ENCODE measurements at places on chromosomes 13 and 19. TPM values are rescaled to one million over a fixed set of nuclear protein-coding genes. Genes with fewer than 3 reads are reported as not detected.

DNA sequence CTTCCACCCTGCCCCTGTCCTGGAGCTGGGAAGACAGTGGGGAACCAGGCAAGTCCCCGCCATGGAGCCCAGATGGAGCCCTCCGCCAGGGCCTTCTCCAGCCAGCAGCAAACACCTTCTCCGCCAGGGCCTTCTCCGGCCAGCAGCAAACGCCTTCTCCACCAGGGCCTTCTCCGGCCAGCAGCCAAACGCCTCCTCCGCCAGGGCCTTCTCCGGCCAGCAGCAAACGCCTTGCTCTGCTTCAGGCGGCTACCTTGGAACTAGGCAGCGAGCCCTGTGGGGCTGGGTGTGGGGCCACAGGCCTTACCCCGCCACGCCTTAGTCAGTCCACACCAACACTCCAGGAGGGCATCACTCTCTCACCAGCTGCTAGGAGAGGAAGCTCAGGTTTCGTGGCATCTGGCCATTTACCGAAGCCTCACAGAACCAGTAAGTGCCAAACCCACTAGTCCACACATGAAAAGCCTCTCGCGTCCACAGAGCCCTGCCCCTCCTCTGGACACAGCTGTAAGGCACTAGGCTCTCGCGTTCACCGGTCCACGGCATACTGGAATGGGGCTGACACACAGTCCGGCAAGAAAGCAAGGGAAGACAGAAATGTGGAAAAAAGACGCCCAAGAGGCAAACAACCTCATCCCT is 41.0 kb downstream of the MLLT1 start:
- no peak for DNase-seq

DNA sequence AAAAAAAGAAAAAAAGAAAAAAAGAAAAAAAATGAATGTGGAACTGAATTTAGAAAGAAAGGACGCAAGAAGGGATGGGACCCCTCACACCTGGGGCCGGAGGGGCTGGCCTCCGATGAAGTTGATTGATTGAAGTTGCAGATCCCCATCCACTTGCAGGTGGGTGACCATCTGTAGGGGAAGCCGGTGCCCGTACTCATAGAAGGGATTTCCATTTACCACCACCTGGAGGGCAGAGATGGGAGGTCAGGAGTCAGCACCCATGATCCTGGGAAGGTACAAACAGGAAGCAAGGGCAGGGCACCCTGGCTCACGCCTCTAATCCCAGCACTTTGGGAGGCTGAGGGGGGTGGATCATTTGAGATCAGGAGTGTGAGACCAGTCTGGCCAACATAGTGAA is 6.4 kb downstream of the LGALS4 start:
- no peak for DNase-seq

Gene DHDH
- total RNA-seq = 1.1 TPM

Gene FXYD1
- not detected for total RNA-seq

GRCh38 chr19:30649934-30650614 is 277.9 kb downstream of the ZNF536 start:
- DNase-seq = no peak

Gene IFNL1
- not detected for total RNA-seq

Gene TDRD3
- 29.3 TPM for total RNA-seq

DNA sequence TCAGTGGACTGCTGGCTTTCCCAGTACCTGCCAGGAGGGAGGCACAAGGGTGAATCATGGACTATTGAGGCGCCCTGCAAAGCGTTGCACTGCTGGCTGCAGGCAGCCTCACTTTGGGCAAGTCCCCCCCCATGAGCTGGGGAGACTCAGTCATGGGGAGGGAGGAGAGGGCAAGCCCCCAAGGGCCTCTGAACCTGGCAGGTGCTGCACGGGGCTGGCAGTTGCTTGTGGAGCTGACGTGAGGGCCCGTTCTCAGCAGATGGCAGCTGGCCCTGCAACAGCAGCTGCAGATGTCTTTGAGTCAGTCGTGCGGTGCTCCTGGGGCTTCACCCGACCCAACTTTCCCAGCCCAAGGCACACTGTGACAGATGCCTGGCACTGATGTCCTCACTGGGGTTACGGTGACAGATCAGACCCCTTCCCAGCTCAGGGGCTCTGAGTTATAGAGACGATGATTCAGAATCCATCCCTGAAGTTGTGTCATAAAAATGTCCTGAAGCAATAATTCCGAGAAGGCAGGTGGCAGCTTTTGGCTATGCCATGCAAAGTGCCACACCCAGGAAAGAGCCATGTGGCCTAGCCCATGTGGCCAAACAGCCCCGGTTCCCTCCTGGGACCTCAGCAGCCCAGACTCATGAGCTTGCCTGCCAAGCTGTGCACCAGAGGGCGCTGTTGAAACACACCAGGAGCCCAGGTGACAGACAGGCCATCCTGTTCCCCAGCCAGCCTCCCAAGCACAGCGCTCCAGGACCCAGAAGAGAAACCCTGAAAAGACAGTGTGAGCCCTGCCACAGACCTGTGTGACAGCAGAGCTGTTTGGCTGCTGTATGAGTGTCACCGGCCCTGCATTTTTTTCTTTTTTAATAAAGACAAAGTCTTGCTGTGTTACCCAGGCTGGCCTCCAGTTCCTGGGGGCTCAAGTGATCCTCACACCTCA is 53.6 kb upstream of the LDLR start:
- DNase-seq = peak; percentile 74

Gene GADD45GIP1
- 8.5 TPM for total RNA-seq

- peak; percentile 52 for DNase-seq
Measured at GRCh38 chr19:10514211-10515145, 2.8 kb downstream of the S1PR5 start.

DNA sequence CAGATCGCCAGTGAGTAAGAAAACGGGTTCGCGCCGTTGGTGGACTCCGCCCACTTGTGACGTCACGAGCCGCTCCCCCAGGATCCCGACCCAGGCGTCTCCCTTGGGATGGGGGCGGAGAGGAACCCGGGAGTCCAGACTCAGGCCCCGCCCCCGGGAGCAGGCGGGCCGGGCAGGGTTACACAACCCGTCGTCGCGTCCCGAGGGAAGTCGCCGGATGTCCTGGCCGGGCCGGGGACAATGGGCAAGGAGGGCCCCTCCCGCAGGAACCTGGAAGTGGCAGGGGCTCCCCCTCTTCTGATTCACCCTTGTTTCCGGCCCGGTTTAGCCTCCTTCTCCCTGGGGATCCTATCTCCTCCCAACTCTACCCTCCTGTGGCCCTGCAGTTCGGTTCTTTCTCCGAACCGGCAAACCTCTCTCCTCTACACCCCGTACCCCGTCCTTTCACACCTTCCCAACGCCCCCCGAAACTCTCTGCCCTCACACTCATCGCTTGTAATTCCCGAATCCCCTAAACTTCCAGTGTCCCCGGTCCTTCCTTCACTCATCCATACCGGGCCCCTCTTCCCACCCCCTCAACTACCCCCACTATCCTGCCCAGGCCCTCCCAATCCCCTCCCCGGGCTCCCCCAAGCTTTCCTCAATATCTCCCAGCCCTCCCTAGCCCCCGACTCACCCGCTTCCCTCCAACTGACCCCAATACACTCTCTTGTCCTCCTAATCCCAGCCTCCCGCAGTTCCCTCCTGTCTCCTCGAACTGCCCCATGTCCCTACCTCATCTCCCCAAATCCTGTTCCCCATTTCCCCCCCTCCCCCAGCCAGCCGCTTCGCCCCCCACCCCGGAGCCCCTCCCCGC is 20.0 kb upstream of the ERCC1 start:
- peak; percentile 31 for DNase-seq

Measured in naive thymus-derived CD4-positive, alpha-beta T cell (primary cell).